Glutamatergic neuron (in vitro differentiated cells): ENCODE measurements at places on chromosomes 1 and 21.

- no peak for DNase-seq
Observed at GRCh38 chr1:25343872-25344271, 5.7 kb downstream of the TMEM50A start.

DNA sequence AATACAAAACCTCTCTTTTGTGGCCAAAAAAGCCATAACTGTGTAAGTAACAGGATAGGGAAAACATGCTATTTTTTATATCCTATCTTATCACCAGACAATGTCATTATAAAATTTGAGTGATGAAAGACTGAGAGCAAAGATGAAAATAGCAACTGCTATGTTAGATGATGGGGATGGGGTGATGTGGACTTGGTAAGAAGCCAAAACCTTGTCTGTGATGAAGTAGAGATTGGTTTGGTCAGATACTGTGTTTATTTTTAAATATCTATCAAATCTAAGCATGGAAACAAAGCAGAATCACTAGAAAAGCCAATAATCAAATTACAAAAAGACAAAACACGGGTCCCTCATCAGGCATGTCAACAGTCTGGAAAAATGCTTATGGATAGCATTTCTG is 631.1 kb upstream of the NR5A2 start:
- DNase-seq: no peak

DNA sequence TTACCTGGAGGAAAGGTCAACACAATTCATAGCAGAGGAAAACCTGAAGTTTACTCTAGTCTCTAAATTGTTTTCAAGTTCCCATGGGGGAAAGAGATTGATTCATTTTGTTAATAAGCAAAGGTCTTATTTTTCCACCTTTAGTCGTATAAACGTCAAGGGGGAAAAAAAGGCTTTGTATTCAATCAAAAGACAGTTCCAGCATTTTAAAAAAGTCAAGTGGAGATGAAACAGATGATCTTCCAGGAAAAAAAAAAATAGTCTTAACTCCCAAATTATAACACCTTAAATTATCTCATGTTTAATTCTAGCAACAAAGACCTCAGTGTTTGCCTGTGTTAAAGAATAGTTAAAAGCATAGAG is 140.5 kb downstream of the TOMM20 start:
- DNase-seq: no peak

GRCh38 chr1:33630686-33631085 is 158.2 kb downstream of the ZSCAN20 start:
- DNase-seq: no peak

- DNase-seq: no peak
Observed at GRCh38 chr1:196609370-196609737, 1.1 kb upstream of the KCNT2 start.

DNA sequence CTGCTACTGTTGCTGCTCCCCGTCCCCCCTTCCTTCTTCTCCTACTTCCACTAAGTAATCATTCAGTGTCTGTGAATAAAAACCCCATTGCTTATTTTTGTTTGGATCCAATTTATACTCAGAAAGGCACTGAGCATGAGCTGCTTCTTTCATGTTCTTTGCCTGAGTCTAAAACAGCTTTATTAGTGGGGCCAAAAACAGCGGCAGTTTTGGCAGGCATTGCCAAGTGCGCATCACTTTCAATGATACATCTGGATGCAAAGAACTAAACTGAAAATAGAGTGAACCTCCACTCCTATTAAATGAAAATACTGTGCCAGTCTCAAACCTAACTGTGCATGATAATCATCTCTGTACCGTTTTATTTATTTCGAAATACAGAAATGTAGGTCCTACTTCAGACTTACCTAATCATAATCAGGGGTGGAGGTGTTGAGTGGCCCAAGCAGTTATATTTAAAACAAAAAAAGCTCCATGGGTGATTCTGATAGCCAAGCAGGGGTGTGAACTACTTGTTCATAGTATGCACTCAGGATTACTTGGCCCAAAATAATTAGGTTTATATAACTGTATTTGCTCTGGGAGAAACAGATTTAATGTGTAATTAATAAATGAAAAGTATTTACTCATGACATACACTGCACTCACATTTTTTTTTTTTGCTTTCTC is 48.4 kb downstream of the NEK7 start:
- DNase-seq: no peak

- no peak for DNase-seq
Observed at GRCh38 chr1:204599098-204599497, 82.9 kb downstream of the MDM4 start.

DNA sequence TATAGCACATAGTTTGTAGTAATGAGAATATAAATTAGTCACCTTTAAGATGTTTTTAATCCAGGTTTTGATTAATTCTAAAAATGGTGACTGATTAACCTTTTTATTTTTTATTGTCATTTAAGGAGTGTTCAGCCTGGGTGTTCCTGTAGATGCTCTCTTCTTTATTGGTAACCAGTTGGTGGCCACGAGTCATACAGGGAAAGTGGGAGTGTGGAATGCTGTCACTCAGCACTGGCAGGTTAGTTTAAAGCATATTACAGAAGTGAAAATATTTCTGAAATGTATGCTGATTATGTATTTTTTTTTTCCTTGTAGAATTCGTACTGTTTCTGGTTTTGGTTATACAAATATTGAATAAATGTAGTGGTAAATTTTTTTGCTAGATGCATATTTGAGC is 28.1 kb downstream of the KCTD3 start:
- DNase-seq: no peak

DNA sequence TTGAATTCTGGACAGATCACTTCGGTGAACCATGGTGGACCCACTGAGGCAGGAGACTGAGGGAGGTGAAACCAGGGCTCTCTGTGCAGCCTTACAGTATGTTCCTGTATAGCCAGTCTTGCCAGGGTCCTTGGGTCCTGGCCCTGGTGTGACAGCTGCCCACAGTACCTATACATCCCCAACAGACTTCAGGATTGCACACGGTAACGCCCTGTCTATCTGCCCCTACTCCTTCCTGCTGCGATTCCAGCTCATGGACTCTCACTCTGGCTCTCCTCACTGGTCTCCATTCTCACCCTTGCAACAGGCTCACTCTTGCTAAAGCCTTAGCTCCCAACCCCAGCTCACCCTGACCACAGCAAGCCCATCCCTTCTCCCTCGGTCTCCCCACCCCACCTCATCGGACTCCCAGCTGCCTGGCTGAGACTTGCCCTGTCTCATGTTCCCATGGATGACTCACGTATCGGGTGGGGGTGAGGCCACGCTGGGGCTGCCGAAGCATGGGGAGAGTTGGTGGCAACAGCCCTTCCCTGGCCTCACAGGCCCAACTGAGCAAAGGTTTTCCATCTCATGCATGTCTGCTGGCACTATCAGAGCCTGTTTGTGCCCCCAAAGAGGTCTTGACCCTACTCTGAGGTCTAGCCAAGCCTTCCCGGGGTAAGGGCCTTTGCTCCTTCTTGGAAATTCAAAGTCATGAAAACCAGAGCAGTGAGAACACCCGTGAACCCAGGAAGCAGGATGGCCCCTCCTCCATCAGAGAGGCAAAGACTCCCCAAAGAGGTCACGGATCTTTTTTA is 7.1 kb downstream of the PHLDA3 start:
- no peak for DNase-seq

- no peak for DNase-seq
Observed at GRCh38 chr1:23389837-23390321, 20.2 kb upstream of the ZNF436 start.

- no peak for DNase-seq
Observed at GRCh38 chr21:42666023-42666747, 12.8 kb downstream of the PDE9A start.

DNA sequence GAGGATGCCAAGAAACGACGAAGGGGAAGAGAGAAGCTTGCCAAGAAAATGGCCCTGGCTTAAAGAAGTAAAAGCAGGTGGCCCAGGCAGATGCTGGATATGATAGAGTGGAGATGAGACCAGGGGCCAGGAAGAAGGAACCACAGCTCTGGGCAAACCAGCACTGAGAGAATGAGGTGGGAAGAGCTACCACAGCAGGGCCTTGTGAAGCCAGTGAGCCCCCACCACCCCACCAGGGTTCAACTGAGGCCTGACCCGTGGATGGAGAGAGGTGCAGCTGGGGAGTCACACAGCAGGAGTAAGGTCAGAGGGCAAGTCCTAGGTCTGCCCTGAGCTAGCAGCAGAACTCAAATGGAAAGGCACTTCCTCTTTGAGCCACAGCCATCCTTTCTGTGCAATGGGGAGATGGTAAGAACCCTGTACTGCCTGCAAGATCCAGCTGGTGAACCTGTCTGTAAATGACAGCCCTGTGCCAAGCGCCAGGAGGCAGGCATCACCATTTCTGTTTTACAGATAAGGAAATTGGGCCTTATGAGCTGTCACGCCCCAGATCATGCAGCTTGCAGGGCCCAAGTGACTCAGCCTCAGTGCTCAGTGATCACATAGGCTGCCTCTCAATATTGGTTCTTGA is 8.5 kb downstream of the SH3BGRL3 start:
- no peak for DNase-seq

GRCh38 chr21:27480841-27481261 is 514.0 kb upstream of the ADAMTS5 start:
- DNase-seq: no peak

GRCh38 chr1:56897150-56898004 is 42.8 kb downstream of the C8A start:
- DNase-seq: no peak

GRCh38 chr21:34852448-34852847 is 183.7 kb downstream of the CLIC6 start:
- no peak for DNase-seq

- no peak for DNase-seq
Observed at GRCh38 chr1:221418346-221418745, 323.5 kb downstream of the DUSP10 start.

GRCh38 chr1:240395336-240395735 is 216.6 kb downstream of the GREM2 start:
- no peak for DNase-seq

DNA sequence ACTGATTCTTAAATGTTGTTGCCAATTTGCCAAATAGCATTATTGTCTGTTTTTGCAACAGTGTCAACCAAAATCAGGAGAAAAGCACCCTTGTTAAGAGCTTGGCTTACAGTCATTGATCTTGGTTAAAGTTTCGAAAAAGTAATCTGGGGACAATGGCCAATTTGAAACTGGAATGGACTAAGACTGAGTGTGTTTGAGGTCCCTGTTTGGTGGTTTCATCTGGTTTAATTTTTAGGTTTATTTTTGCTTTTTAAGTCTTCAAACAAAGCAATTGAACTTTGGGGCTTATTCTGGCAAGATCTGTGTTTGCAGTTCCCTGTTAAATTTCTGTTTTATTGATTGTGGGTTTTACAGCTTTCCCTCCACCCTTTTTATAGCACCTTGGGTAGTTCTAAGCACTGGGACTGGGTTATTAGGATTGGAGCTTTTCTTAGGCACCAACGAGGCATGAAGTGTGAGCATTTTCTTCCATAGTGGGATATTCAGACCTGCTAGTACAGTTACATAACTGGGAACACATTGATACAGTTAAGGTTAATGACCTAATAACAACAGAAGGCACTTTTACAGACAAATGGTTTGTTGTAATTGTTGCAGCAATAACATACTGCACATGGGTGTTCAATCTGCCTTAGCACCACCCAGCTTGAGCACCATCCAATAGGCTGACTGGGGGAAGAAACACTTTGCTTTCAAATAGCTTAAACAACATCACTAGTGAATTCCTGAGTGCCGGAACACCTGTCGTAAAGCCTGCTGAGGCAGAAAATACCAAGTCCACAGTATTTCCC is 40.6 kb upstream of the MAP10 start:
- no peak for DNase-seq

DNA sequence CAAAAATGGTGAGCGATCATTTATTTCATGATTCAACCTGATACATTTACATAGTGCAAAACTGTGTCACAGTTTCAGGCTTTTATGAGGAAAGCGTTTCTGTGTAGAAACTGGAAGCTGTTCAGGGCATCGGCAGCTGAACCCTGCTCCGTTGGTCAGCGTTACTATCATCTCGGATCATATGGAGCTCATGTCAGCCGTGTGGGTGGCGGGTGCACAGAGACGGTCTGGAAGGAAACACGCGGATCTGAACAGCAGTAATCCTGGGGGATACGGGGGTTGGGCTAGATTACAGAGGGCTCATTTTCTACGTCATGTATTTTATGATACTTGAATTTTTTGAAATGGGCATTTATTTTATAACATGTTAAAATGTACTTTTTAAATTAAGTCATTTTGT is 15.1 kb downstream of the C1orf174 start:
- no peak for DNase-seq

DNA sequence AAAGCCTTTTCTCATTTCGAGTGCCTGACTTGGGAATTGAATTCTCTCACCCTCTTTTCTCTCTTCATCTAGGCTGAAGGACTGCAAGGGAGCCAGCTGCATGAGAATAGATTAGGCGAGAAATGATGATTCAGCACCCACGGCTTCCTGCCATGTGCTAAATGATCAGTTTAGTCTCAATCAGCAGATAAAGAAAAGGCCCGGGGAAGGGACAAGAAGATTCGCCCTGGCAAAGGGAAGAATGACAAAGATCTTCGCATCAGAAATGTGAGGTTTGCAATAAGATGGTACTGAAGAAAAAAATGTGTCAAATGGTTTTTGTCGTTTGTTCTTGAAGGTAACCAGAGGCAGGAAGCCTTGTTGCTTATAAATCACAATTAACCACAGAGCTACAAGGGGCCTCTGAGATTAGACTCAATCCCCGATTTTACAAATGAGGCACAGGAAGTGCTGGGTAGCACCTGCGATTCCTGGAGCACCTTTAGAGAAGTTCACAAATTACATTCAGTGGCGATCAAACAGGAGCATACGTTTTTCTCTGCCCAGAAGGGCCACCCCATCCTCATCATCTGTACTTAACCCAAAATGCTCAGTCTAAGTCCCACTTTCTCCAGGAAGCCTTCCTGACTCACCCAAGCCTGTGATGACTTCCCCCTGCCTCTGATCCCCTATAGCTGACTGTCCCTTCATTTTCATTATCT is 183.4 kb downstream of the ZNF281 start:
- DNase-seq: no peak
